ENCODE measurements at places on chromosomes 2 and 18.
A peak's percentile ranks its signal among the peaks of the same experiment; 100 is the strongest.

- DNase-seq = no peak
These were observed 6.5 kb downstream of the ACKR3 start for GRCh38 chr2:236576087-236576486.

DNA sequence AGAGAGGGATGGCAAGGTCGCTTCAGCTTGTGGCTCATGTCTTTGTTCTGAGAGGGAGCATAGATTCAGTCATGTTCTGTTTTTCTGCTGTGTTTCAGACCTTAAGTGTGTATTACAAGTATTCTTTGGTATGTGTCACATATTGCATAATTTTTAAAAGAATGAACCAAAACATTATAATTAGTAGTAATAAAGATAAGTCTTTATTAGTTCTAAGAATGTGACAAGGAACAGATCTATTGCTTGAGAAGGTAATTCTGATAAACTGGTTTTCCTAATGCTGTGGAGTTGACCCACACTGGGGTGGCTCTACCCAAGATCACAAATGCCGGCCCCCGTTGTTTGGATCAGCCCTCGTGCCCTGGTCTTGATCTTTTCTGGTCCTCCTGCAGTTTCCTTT lies 124.3 kb upstream of the FOSL2 start:
- no peak for DNase-seq

DNA sequence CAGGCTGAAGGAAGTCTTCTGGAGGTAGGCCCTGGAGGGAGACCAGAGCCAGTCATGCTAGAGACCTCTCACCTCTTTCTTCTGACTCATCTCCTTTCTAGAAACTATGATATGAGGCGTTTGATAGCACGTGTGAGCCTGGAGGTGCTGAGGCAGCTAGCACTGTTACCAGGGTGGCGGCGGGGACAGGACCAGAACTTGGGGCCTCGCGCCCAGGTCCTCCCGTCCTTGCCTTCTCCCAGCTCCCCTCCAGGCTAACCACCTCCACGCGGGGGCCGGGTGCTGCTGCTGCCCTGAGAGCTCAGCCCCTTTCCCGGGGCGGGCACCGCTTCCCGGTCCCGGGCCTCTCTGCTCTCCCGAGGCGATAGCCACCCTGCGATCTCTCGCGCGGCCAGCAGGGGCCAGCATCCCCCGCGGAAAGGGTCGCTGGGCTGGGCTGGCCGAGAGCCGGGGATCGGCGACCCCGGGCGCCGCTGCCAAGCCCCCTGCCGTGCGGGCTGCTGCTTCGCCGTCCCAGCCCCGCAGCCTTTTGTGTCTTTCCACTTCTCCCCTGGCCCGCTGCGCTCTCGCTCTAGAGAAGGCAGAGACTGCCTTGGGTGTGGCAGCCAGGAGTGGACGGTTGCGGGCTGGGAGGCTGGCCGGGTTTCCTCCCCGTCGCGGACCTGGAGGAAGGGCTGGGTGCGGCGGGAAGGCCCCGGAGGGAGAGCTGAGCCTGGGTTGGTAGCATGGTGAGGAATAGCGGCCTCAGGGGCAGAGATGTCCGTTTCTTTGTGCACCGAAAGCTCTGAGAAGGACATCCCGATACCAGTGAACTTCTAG lies 49.1 kb downstream of the TMEM17 start:
- peak; percentile 56 for DNase-seq

- no peak for DNase-seq
These were observed 192.2 kb downstream of the NCK2 start for GRCh38 chr2:105936954-105937353.

GRCh38 chr2:217466104-217466503 lies 536.7 kb downstream of the TNS1 start:
- DNase-seq = no peak

GRCh38 chr2:144519934-144520731 lies at the start of gene ZEB2:
Gene ZEB2 (minus strand): TSS chr2:144520119. CDS start chr2:144517350, 2,769 bp downstream.
- DNase-seq = peak; percentile 62

- DNase-seq = no peak
These were observed 4.3 kb downstream of the RAX start for GRCh38 chr18:59268721-59269562.

DNA sequence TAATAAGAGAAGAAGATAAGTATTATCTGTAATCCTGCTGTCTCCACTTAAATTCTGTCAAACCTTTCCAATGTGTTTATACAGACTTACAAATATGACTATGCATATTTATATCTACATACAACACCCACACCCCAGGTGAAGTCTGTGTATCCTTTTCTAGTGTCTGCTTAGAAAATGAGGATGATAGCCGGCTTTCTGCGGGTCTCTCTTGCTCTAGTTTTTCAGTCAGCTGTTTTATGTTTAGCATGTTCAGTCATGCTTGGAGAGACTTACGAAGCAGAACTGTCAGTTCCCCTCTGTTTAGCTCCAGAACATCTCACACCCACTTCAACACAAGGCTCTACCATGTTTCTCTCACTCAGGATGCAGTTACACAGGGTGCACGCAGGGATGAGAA lies 137.3 kb upstream of the NFATC1 start:
- DNase-seq = no peak

- no peak for DNase-seq
These were observed 15.3 kb downstream of the PMS1 start for GRCh38 chr2:189799531-189799930.

DNA sequence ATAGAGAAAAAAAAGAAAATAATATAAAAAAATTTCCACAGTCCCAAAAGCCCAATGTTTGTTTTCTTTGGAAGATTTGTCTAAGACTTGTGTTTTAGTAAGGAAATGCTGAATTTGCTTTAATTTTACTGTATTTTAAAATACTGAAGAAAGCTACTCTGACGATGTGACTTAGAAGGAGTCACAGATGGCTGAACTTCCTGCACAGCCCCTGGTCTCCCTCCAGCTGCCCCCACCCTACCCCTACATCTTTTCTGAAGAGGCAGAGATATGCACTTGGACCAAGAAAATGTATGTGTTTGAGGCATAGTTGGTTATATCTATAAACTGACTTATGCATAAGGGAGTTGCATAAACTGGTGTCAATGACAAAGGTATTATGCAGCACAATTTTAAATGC lies 172.3 kb downstream of the CDH2 start:
- DNase-seq = no peak

DNA sequence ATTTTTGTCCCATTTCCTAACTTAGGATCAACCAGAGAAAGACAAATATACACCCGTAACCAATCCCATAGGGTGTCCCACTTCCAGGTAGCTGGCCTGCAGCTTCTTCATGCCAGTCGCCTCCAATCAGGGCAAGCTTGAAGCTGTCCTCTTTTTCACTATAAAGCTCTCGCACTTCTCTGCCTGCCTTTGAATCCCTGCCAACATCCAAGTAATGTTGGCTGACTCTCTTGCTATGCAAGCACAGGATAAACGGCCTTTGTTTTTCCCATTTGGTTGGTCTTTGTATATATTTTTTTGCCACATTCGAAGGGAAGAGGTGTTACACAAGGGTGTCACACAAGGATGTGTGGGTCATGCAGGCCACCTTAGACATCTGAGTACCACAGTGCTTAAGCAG lies 388.8 kb downstream of the CBLN2 start:
- DNase-seq = no peak

- DNase-seq = peak; percentile 3
These were observed 58.9 kb upstream of the LINC00305 start for GRCh38 chr18:64207820-64208219.

DNA sequence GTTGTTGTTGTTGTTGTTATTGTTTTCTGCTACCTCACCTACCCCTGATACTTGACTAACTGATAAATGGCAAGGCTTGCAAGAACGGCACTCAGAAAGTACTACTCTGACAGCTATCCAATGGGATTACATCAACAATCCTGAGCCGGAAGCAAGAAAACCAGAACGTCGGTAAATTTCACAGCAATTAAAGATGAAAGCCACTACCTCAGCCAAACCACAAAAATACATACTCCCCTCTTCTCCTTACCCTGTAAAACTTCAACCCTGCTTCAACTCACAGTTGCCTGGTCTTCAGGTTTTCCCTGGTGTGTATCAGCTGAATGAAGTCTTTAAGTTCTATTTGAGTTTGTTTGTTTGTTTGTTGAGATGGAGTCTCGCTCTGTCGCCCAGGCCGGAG lies 293.7 kb upstream of the RND3 start:
- DNase-seq = no peak

GRCh38 chr2:102331311-102331980 lies 20.1 kb downstream of the IL1RL1 start:
- DNase-seq = no peak

DNA sequence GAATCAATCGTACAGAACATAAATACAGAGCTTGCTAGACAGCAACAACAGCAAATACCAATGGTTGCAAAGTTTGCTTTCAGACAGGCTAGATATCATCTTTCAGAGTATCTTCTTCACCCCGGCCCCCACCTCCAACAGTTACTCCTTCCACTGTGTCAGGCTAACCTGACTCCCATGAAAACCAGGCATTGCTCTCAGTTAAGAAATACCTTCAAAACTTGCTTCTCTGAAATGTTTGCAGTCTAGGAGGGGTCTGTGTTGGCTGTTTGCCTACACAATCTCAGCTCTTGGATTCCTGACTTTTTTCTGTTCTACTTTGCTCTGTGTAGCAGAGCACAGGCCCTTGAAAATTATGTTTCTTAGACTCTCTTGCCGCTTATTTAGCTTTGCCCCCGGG lies 599.5 kb upstream of the SYT4 start:
- DNase-seq = no peak

- DNase-seq = no peak
These were observed 158.3 kb downstream of the RTN4 start for GRCh38 chr2:54891909-54892308.

GRCh38 chr2:25388491-25388890 lies 46.8 kb upstream of the DNMT3A start:
- no peak for DNase-seq

- no peak for DNase-seq
These were observed 27.7 kb downstream of the FHL2 start for GRCh38 chr2:105371156-105371555.

GRCh38 chr2:714005-714741 lies 37.0 kb upstream of the TMEM18 start:
- DNase-seq = peak; percentile 20

GRCh38 chr2:147026664-147027295 lies 818.0 kb upstream of the ACVR2A start:
- DNase-seq = no peak

DNA sequence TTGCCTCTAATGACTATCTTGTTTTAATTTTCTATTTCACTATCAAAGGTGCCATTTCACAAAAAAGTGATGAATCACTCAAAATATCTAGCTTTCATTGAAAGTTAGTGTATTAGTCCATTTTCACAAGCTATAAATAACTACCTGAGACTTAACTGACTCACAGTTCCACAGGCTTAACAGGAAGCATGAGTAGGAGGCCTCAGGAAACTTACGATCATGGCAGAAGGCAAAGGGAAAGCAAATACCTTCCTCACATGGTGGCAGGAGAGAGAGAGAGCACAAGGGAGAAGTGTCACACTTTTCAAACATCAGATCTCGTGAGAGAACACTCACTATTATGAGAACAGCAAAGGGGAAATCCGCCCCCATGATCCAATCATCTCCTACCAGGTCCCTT lies 1220.4 kb upstream of the ZEB2 start:
- no peak for DNase-seq

GRCh38 chr2:134408791-134409190 lies 154.9 kb downstream of the MGAT5 start:
- no peak for DNase-seq

GRCh38 chr2:147689220-147689909 lies 155.5 kb upstream of the ACVR2A start:
- DNase-seq = peak; percentile 4

DNA sequence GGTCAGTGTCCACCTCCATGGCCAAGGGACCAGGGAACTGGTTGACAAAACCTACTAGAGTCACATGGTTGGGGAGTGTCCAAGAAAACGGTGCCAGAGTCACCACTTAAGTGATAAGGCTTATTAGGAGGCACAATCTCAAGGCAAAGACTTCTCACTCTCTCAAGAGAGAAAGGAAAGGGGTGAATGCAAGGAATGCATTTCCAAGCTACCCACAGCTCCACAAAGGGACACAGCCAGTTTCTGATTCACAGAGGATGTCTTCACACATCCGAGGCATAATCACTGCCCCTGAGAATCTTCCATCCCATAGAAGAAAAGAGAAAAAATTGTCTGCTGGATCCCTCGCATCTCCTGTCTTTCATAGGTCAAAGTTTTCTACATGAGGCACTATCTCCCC lies 269.3 kb downstream of the TNS1 start:
- no peak for DNase-seq

GRCh38 chr2:99403524-99403923 lies 66.3 kb downstream of the EIF5B start:
- peak; percentile 11 for DNase-seq

DNA sequence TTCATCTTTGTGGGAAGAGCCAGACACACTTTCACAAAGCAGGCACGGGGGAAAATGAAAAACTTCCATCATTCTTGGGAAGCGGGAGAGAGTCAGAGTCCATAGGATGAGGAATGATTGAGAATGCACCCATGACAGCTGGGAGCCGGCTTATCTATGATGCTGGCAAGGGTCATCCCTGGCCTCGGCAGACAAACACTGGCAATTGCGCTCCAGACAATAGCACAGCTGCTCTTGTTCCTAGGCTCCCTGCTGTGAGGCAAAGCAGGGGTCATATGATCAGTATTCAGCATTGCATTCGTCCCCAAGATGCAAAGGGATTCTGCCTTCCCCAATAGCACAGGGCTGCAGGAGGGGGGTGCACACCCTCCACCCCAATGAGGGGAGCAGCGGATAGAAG lies 33.0 kb downstream of the CYRIA start:
- DNase-seq = no peak

DNA sequence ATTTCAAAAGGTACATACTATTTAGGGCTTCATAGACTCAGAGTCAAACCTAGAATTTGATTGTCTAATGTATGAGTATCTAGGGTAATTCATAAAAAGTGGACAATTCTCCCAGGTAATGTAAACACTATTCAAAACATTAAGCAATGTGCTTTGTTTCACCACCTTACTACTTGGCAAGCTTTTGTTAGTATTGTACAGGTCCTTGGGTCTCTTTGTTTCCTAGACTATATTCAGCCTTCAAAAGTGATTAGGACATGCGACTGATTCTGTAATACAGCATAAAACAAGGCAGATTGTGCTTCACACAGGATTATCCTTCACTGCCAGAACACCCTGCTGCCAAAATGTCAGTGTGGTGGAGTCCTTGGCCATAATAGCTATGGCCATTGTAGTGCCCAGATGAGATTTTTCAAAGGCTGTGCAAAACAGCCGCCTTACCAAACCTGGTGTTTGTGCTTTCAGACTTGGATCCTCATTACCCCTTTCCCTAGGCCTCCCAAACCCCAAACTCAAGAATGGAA lies 90.1 kb upstream of the CAVIN2 start:
- no peak for DNase-seq

- DNase-seq = no peak
These were observed 38.3 kb upstream of the RALBP1 start for GRCh38 chr18:9437021-9437437.
